ENCODE measurements at places on chromosomes 5 and 9. TPM values are rescaled to one million over a fixed set of nuclear protein-coding genes. Genes with fewer than 3 reads are reported as not detected.

The FSD1L gene
- polyA plus RNA-seq = 17.0 TPM

The PCDHGA4 gene
- 0.17 TPM for polyA plus RNA-seq

The CARTPT gene
- polyA plus RNA-seq = not detected

The ARHGEF37 gene
- polyA plus RNA-seq = 1.1 TPM

The SLC25A2 gene
- not detected for polyA plus RNA-seq

The CDX1 gene
- not detected for polyA plus RNA-seq

The HARS2 gene
- polyA plus RNA-seq = 33.4 TPM

The PTPRD gene
- polyA plus RNA-seq = not detected

The ZNF883 gene
- polyA plus RNA-seq = not detected

The GKAP1 gene
- polyA plus RNA-seq = 4.4 TPM

The LCP2 gene
- 12.7 TPM for polyA plus RNA-seq

The CER1 gene
- polyA plus RNA-seq = not detected

The GNPDA1 gene
- 4.5 TPM for polyA plus RNA-seq

The SLC6A7 gene
- not detected for polyA plus RNA-seq

The SAXO1 gene
- not detected for polyA plus RNA-seq

The INSL4 gene
- not detected for polyA plus RNA-seq

The EPB41L4B gene
- polyA plus RNA-seq = not detected

The STXBP1 gene
- polyA plus RNA-seq = 0.62 TPM

The F2RL1 gene
- polyA plus RNA-seq = not detected

The PCDHGB5 gene
- 2.3 TPM for polyA plus RNA-seq

The KCNV2 gene
- not detected for polyA plus RNA-seq

The ZCCHC10 gene
- polyA plus RNA-seq = 52.3 TPM

The C7 gene
- not detected for polyA plus RNA-seq

The GPR151 gene
- polyA plus RNA-seq = 0.11 TPM

The RLN1 gene
- 2.2 TPM for polyA plus RNA-seq
